ENCODE measurements at places on chromosomes 2 and 18. TPM values are rescaled to one million over a fixed set of nuclear protein-coding genes. Genes with fewer than 3 reads are reported as not detected.

DPP4 gene
- 130 TPM for total RNA-seq

BMP10 gene
- total RNA-seq: not detected

B3GNT2 gene
- 27.8 TPM for total RNA-seq

KLHL41 gene
- total RNA-seq: not detected

GPR39 gene
- total RNA-seq: not detected
